ENCODE measurements at places on chromosomes 11 and 22. TPM values are rescaled to one million over a fixed set of nuclear protein-coding genes. Genes with fewer than 3 reads are reported as not detected.

GRCh38 chr11:13054278-13054677 is 45.2 kb downstream of the RASSF10 start:
- DNase-seq, result no peak

DNA sequence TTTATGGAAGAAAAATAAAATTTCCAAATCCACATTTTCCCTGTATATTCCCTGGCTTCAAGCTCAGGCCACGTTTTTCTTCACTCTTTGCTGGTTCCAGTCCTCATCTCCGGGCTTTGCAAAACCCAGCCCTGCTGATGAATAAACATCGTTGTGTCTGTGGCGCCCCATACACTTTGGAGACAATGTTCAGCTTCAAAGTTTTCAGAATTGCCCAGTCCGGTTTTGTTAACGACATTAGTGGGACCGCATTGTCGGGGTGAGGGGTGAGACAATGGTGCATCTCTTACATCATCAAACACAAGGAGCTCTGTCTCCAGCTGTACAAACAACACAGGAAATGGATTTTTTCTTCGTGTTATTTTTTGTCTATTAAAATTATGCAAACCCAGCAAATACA is 53.4 kb upstream of the HTATIP2 start:
- no peak for DNase-seq

DNA sequence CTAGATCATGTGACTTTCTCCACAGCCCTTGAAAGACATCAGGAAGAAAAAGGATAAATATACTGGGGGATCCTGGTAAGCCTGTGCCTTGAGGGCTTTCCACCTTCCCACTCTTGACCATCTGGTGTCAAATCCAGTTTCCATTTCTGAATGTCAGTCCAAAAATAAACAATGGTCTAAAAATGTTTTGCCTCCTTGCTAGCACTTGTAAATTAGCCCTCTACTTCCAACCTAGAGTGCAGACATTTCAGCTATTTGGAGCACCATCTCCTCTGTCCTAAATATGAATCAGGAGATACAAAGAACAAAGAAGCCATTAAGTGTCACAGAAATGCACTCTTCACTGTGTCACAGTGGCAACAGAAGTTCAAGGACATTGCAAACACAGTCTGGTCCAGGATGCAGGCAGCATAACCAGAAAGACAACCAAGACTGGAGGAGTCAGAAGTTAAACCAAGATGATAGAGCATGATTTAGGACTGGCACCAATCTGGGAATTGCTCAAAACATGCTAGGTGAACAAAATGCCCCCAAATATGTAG is 88.1 kb downstream of the CCDC34 start:
- no peak for DNase-seq

DNA sequence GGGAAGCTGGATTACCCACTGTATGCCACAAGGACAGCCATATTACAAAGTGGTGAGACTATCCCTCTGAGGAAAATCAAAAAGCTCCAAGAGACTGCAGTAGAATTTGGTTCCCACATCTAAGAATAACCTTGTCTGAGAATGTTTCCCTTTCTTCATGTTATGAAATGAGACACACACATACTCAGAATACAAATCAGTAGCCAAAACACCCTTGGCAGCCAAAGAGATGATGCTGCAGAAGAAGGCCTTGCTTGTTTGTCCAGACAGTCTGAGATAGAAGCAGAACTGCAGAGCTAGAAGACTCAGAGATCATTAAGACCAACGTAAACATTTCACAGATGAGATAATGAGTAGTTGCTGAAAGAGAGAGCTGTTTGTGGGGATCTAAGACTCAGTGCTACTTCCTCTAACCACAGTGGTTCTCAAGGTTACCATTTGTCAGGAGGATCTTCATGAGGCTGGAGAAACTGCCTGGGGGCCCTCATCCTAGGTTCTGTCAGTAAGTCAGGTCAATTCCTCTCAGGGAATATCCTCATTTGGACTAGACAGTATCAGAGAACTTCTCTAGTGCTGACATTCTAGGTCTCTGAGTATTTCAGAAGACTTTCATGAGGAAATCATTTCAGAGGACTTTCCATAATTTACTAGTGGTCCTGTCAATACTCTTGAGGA is 38.9 kb downstream of the RELT start:
- DNase-seq, result no peak

DNA sequence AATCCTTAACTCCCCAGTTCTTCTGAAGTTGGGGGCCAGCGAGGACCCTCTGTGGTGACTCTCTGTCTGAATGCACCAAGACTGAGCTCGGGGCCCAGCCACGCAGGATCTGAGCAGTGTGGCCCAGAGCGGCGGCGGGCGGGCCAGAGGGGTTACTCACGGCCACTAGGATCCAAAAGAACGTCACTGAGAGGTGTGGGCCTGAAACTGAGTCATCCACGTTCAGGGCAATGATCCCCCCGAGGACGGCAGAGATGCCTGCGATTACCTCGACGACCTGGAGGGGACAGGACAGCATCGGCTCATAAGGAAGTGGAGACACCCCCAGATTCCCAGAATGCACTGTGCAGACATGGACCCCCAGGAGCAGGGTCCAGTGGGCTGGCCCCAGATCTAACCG is 11.2 kb downstream of the MLC1 start:
- no peak for DNase-seq

DNA sequence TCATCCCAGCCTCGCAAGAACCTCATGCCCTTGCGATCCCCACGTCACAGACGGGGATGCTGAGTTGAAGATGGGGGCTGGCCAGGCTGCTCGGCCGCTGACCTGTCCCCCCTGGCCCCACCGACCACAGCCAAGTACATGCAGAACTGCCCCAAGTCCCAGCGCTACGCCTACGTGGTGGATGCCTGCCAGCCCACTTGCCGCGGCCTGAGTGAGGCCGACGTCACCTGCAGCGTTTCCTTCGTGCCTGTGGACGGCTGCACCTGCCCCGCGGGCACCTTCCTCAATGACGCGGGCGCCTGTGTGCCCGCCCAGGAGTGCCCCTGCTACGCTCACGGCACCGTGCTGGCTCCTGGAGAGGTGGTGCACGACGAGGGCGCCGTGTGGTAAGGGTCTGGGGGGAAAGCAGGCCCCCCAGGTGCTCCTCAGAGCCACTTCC is 10.0 kb downstream of the MUC5B start:
- no peak for DNase-seq

DNA sequence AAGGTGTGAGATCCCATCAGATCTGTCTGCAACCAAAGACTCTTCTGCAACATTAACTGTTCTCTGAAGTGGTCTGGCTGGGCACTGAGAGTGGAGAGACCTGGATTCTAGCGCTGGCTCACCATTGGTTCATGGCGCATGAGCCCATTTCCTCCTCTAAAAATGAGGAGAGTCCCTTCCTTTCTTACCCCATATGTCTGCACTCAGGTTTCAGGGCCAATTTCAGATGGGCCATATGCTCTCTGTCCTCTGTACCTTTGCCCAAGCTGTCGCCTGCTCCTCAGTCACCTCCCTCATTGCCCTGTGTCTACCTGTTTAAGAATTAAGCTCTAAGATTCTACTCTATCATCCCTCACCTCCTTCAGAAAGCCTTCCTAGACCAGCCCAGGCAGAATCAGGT is 484.7 kb downstream of the INSC start:
- no peak for DNase-seq

- DNase-seq, result no peak
Measured at GRCh38 chr11:7514099-7514591, 346 bp downstream of the PPFIBP2 start.

DNA sequence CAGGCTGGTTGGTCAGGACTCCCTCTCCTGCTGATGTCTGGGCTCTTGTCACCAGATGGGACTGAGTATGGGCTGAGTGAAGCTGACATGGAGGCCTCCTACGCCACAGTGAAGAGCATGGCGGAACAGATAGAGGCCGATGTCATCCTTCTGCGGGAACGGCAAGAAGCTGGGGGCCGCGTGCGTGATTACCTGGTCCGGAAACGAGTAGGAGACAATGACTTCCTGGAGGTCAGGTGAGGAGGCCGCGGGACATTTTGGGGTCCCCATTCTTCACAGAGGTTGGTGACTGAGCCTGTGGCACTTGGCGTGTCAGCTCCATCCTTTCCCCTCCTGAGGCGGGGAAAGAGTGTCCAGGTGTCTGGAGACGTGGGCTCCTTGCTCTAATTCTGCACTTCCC is 10.1 kb downstream of the GTPBP1 start:
- no peak for DNase-seq

The POU2AF2 gene
- polyA plus RNA-seq, result not detected

The PHOX2A gene
- polyA plus RNA-seq, result not detected

The FDXACB1 gene
- polyA plus RNA-seq, result 5.6 TPM

The OR52A1 gene
- polyA plus RNA-seq, result 0.05 TPM

All from left renal cortex interstitium (tissue), 4 donors.